NCI-H510A treated with DMSO at 0.1 percent for 48 hours (cell line): ENCODE measurements at places on chromosomes 5 and 9.

DNA sequence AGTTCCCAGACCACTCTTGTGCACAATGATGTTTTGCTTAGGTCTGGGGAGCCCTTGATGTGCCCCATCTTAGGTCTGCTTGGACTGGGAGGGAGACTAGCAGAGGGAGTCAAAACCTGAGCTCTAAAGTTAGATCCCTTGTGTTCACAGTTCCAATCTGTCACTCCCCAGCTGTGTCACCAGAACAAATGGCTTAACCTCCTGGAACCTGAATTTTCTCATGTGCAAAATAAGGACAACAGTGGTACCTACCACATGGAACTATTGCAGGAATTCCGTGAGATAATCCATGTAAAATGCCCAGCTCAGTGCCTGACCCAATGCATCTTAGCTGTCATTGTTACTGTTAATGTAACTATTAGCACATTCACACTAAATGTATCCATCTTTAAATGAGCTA is 45.5 kb downstream of the GALNT10 start:
- DNase-seq: no peak

GRCh38 chr5:160133071-160133917 is 14.0 kb upstream of the PWWP2A start:
- no peak for DNase-seq

GRCh38 chr5:102986074-102986473 is 133.9 kb downstream of the GIN1 start:
- DNase-seq: no peak

DNA sequence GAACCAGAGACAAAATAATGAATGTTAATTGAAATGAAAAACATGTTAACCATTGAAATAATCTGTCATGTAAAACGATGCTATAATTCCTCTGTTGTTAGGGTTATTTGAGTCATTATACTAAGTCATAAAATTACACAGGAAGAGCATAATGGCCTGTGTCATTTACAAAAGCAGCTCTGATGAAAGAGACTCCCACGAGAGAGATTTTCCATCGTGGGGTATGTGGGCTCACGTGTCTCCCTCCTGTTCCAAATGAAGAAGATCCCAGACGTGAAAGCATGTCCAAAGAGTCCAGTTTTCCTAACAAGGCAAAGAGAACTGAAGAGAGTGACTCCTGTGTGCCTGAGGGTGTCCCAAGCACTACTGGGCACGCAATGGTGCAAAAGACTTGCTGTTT is 379.8 kb downstream of the SPOCK1 start:
- no peak for DNase-seq
